Stimulated activated CD4-positive, alpha-beta T cell treated with anti-CD3 and anti-CD28 coated beads, Interleukin-1b, Interleukin-23, amount 100 ng/mL, for 1 hour (primary cell): ENCODE measurements at places on chromosomes 2 and 18.
A peak's percentile ranks its signal among the peaks of the same experiment; 100 is the strongest.

- no peak for DNase-seq
Measured at GRCh38 chr18:74281980-74282754, 9.6 kb downstream of the CYB5A start.

DNA sequence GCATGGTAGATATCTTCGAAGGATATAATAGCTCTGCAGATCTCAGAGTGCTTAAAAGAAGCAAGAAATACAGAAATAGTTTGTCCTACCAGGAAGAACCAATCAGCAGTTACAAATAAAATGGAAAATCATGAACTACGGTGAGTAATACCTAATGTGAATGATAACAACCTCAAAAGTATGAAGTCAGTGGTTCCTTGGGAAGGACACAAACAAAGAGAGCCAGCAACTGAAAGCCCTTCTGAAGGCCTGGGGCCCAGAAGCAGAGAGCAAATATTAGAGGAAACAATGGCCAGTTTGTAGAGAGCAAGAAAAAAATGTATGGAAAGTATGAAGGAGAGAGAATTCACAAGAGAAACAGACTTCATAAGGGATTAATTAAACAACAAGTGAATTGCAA is 226.8 kb upstream of the CHST9 start:
- DNase-seq: no peak

DNA sequence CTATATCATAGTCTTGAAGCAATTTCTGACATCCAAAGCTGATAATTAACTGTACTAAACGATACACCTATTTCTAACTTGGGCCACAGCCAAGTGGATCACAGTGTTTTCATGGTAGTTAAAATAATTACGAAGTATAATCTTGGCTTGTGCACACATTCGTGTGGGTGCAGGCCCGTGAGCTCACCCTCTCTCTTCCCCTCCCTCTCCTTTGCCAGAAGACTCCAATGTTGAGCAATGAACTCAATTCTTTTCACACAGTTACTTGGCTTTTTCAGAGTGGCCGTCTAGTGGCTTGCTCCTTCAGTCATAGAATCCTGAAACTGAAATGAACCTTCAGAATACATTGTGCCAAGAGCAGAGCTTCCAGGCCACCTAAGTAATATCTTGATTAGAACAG is 178.7 kb downstream of the NCKAP5 start:
- DNase-seq: no peak

DNA sequence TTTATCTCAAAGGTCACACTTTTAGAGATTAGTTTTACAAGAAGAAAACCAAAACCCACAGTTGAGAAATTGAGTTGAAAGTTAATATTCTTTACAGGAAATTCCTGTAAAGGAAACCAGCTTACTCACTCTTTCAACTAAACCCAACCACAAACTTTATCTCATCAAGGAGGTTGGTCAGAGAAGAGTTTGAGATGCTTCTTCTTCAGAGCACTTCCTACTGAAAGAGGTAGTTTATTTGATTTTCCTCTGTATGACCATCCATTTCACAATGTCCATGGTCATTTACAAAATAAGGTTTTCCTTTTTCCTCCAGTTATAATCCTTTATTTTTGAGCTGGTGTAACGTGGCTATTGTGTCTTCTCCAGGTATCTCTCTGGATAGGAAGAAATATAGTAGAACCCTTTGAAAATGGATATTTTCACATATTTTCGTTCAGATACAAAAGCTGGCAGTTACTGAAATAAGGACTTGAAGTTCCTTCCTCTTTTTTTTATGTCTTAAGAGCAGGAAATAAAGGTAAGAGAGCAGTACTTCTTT is 4.5 kb upstream of the IL18RAP start:
- no peak for DNase-seq

DNA sequence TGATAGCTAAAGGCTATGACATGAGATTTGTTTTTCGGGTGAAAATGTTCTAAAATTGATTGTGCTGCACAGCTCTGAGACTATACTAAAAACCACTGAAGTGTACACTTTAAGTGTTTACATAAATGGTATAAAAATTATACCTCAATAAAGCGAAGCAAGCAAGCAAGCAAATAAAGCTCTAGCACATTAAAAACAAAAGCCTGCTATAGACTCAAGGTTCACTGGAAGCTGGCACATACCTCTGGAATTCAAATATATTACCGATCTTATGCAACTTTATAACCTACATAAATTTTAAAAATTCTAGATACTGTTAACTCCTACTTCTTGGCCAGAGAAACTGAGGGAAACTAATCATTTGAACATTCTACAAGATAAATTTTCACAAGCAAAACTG is 20.1 kb downstream of the PELI1 start:
- DNase-seq: no peak

- no peak for DNase-seq
Measured at GRCh38 chr18:47912794-47913585, 17.5 kb downstream of the SMAD2 start.

DNA sequence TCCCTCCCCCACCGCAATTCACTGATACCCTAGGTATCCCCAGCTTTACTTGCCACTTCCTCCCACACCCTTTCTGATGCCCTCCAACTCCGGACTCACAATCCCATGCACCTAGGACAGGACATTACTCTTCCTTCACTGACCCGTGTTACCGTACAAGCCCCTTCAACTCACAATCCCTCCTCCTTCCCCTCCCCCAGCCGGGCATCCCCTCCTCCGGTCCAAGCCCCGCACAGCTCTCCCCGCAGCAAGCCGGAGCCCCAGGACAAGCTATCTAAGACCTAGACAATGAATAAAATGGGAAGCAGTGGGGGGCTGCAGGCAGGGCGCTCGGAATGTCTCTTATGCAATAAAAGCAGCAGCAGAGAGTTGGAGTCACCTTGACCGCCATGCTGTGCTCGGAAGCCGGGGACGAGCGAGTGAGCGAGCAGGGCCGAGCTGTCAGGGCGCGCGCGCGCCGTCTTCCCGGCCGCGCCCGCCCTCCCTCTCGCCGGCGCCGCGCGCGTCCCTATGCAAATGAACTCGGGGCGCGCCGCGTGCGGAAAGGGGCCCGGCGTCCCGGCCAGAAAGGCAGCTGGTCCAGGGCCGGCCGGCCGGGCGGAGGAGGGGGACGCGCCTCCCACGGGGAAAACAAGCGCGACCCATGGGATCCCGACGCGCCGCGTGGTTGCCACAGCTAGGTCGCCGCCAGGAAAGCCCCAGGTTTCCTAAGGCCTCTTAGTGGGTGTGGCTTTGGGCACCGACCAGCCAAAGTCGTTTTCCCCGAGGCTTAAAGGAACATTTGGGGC is at the start of gene SLC25A12:
Gene SLC25A12 (minus strand): TSS at position 421 of the 788 bp plus-strand sequence. CDS start 30 bp downstream, at position 391.
- DNase-seq: peak; percentile 39

GRCh38 chr2:238987352-238987981 is 139.6 kb downstream of the TWIST2 start:
- no peak for DNase-seq

DNA sequence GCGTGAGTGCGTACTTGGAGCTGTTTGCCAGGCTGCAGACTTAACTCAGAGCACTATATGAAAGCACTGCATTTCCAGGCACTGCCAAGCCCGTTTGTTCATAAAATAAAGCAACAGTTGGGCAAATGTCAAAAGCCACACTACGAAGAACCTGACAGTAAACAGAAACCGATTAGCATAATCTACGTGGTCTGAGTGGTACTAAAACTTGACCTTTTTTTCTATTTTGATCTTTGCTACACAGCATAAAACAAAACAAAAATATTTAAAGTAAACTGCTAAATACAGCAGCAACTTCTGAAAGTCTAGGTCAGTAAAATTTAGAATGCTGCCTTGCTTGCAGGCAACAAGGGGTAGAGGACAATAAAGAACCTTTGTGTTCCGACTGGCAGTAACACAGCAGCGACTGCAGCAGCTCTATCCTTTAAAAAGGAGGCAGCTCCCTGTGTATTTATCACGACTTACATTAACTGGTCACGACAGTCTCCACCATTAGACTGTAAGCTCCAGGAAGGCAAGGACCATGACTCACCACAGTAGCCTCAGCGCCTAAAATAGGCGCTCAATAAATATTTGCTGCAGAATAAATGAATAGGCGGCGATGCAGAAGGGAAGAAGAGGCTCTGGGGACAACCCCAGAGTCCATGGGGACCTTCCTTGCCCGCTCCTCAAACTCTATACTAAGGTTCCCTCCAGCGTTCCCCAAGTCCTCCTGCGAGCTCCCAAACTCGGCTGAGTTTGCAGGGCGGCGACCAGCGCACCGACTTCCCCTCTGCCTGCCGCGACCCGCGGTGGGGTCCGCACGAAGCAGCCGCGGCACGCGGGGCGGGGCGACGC is 902 bp downstream of the SS18 start:
- DNase-seq: peak; percentile 3

GRCh38 chr18:2825613-2826175 is 21.1 kb upstream of the EMILIN2 start:
- no peak for DNase-seq

DNA sequence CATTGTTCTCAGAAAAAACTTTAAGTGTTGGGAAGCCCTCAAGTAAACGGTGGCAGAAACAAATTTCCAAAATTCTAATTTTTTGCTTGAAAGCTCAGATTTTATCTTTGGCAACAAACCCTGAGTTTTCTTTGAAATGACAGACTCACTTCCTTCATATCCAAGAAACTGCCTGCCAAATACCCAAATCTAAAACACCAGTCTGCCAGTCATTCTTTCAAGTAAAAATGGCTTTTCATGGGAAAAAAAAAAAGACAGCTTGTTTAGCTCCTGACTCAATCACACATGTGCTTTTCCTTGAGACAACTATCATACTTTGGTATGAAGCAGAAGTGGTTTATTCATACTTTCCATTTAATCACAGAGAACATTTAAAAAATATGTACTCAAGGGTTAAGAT is 40.6 kb upstream of the CSRNP3 start:
- no peak for DNase-seq

GRCh38 chr18:74796211-74796610 is 198.5 kb downstream of the ZNF407 start:
- no peak for DNase-seq

DNA sequence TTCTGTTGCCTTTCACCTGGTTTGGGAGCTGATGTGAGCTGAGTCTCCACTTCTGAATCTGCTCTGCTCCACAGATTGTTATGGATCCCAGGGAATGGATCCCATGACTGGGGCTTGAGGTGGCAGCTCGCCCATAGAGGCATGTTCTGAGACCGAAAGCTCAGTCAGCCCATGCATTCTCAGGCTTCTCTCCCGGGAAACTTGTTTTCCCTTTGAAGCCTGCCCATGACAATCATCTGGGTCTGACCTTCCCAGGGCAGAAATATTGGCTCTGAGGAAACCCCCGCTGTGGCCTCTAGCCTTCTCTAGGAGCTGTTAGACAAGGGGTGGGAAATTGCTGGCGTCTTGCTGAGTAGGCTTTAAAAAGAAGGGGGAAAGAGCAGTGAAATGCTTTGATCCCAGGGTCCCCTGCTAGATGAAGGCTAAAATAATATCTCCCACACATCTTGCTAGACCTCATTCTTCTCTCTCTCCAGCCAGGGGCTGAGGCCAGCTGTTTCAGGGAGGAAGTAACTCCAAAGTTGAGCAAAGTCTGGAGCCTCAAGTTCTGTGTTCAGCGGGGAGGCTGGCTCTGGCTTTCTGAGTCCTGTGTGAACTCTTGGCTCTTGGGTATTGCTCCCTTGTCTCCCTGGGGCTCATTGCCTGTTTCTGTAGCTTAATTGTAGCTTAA is 2.0 kb downstream of the VAMP8 start:
- no peak for DNase-seq

GRCh38 chr18:33578518-33579348 is 714 bp downstream of the ASXL3 start:
- DNase-seq: no peak

DNA sequence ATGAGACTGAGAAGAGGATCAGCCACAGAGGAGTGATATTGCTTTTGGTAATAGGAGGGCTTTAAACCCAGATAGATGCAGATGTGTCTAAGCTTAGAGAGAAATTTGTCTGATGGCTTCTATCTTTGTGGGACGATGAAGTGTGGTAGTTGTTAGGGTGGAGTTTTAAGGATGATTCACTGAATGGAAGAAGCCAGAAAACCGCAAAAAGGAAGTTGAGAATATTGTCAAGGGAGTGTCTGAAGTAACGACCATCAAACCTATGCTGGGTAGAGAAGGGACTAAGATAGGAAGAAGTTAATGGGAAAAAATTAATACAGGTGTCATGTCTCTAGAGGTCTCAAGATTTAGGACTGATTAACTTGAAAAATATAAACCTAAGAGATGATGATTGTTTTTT is 195.6 kb upstream of the MC4R start:
- no peak for DNase-seq

GRCh38 chr2:120545521-120546047 is 190.1 kb upstream of the GLI2 start:
- DNase-seq: no peak

- no peak for DNase-seq
Measured at GRCh38 chr2:189162566-189162965, 17.0 kb downstream of the COL5A2 start.

GRCh38 chr2:109429567-109430328 is 184.0 kb downstream of the SEPTIN10 start:
- no peak for DNase-seq

DNA sequence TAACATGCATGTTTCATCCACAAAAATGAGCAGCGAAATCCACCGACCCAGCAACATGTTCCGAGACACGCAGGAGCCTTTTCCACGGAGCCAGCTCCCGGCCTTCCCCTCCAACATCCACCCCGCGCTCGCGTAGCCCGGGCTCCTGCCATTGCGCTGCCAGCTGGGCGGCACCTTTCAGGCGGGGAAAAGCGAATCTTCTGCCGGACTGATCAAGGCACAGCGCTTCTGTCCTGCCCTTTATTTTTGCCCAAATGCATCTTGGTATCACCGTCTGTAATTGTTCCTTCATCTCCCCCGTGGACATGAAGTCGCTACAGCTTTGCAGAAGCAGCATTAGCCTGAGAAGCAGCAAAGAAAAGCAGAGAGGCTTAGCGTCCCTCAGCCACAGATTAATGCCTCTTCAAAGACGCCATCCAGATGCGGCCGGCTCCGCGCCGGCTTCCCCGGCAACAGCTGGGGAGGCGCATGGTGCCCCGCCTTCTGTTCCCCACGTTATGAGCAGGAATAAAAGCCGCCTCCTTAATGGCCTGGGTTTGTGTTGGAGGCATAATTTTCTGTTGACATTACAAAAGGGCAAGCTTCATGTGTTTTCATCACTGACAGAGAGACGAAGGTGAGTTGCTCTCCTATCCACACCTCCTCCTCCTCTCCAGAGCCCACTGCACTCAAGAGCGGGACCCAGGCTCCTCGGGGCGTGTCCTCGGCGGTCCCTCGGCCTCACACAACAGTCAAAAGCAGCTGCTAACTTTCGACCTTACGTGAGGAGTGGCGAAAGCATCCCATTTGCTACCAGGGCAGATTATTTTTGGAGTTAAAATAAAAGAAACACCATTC is 122.1 kb upstream of the SALL3 start:
- DNase-seq: no peak

DNA sequence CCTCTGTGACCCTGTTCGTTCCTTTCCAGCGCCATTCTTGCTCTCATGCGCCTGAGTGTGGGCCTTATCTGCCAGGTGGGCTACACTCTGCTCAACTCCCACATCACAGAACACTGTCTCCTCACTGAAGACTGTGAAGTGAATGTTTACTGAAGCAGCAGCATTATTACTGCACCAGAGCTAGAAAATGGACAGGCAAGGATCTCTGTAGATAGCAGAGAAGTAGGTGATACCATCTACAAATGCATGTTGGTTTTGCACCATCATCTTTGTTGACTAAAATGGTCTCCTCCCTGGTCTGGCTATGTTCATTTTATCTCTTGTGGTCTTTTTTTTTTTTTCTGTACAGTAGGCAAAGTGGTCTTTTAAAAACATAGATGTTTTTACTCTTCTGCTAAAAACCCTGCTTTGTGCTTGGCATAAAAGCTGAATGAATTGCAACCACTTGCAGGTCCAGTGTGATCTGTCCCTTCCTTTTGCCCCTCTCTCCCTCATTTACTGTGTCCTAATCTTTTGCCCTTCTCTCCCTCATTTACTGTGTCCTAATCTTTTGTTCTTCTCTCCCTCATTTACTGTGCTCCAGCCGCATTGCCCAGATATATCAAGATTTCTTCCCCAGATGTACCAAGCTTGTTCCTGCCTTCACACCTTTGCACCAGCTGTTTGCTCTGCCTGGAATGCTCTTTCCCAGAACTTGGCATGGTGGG is 35.4 kb downstream of the BABAM2 start:
- DNase-seq: no peak
